ENCODE measurements at places on chromosomes 1 and 21. TPM values are rescaled to one million over a fixed set of nuclear protein-coding genes. Genes with fewer than 3 reads are reported as not detected.

DNA sequence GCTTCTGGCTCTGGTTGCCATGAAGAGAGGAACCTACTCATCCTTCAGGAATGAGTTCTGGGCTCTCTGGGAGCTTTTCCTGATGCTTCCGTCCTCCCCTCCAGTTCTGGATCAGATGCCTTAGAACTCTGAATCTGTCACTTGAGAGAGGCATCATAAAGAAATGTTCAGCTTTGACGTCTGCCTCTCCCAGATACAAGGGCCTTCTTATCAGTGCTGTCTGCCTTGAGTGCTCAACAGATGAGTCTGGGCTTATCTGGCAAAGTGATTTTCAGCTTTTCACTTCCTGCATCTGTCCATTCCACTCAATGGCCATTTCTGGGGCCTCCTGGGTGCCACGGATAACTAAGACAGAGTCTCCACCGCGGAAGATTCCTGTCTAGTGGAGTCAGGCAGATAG is 12.3 kb upstream of the OTUD3 start:
- H3K4me1 ChIP-seq = no peaks in the 10 kb centered on the region
- no peak overlapping the region for H3K4me3 ChIP-seq
- no peak for DNase-seq
- H3K27ac ChIP-seq = no peak overlapping the region

GRCh38 chr1:64934115-64934877 is 32.1 kb downstream of the JAK1 start:
- H3K4me3 ChIP-seq = no peak overlapping the region
- H3K4me1 ChIP-seq = no peaks in the 10 kb centered on the region
- no peak overlapping the region for H3K27ac ChIP-seq
- no peaks in the 10 kb centered on the region for H3K36me3 ChIP-seq
- no peaks in the 10 kb centered on the region for H3K27me3 ChIP-seq
- DNase-seq = no peak

- H3K36me3 ChIP-seq = no peaks in the 10 kb centered on the region
- H3K27ac ChIP-seq = no peak overlapping the region
- no peak overlapping the region for H3K4me3 ChIP-seq
- DNase-seq = no peak
Measured at GRCh38 chr1:240649733-240650721, 38.1 kb upstream of the GREM2 start.

- H3K4me1 ChIP-seq = no peaks in the 10 kb centered on the region
- no peaks in the 10 kb centered on the region for H3K27me3 ChIP-seq
- H3K27ac ChIP-seq = no peak overlapping the region
- peaks cover 16% of the 10 kb centered on the region for H3K36me3 ChIP-seq
- H3K4me3 ChIP-seq = peak overlapping the region; percentile 84
- no peak for DNase-seq
Measured at GRCh38 chr1:26900815-26901511, 696 bp upstream of the GPATCH3 start.

The FMO5 gene
- 13.9 TPM for total RNA-seq

The RHD gene
- not detected for total RNA-seq

GRCh38 chr1:248857201-248857600 is 1.7 kb downstream of the ZNF692 start:
- peaks cover 29% of the 10 kb centered on the region for H3K36me3 ChIP-seq
- no peaks in the 10 kb centered on the region for H3K4me1 ChIP-seq
- peak; percentile 45 for DNase-seq
- H3K4me3 ChIP-seq = peak overlapping the region; percentile 84
- H3K27ac ChIP-seq = no peak overlapping the region

- no peak overlapping the region for H3K4me3 ChIP-seq
- DNase-seq = peak; percentile 38
- H3K27ac ChIP-seq = no peak overlapping the region
- H3K4me1 ChIP-seq = no peaks in the 10 kb centered on the region
Measured at GRCh38 chr1:228408869-228409805, 2.5 kb upstream of the TRIM11 start.

DNA sequence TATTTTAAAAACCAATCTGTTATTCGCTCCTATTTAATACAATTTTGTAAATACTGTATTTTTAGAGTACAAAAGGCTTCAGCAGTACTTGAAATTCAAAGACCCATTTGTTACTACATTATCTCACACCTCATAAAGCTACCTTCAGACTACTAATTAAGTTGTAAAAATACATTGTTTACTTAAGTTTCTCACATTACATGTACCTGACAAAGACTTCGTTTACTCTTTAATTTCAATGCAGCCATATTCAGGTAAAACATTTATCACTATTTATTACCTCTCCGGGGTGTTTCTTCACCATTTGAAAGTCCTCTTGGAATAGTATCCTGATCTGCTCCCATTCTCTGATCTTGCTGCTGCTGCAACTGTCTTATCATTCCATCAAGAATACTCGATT is 55.2 kb downstream of the BRWD1 start:
- H3K27me3 ChIP-seq = no peaks in the 10 kb centered on the region
- H3K4me3 ChIP-seq = no peak overlapping the region
- H3K36me3 ChIP-seq = peaks cover 80% of the 10 kb centered on the region
- H3K4me1 ChIP-seq = peaks cover 3% of the 10 kb centered on the region
- no peak overlapping the region for H3K27ac ChIP-seq
- no peak for DNase-seq

The C1orf167 gene
- 1.4 TPM for total RNA-seq

The NKAIN1 gene
- total RNA-seq = 16.2 TPM

GRCh38 chr1:223811634-223812101 is 34.1 kb downstream of the TP53BP2 start:
- peaks cover 80% of the 10 kb centered on the region for H3K36me3 ChIP-seq
- H3K4me1 ChIP-seq = peaks cover 22% of the 10 kb centered on the region
- H3K27me3 ChIP-seq = no peaks in the 10 kb centered on the region
- no peak overlapping the region for H3K27ac ChIP-seq

The OR14K1 gene
- 0.29 TPM for total RNA-seq

The FH gene
- total RNA-seq = 61.2 TPM

DNA sequence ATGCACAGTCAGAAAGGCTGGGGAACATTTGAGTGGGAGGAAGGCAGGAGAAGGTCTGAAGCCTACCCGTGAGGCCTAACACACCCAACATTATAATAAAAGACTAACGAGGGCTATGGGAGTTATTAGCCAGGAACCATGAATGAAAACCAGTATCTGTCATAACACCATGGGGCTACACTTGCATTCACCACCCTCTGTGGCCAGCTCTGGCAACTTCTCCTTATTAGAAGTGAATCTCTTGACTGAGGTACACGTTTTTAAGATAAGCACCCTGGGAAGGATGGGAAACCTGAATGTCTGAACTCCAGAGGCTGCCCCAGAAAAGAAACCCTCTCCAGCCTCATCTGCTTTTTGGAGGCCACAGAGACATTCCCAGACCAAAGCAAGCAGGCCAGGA is 204.3 kb upstream of the RAB4A start:
- no peak for DNase-seq
- no peaks in the 10 kb centered on the region for H3K36me3 ChIP-seq
- no peak overlapping the region for H3K27ac ChIP-seq
- H3K4me3 ChIP-seq = no peak overlapping the region

The AJAP1 gene
- 16.2 TPM for total RNA-seq
